ENCODE measurements at places on chromosomes 13 and 19.

DNA sequence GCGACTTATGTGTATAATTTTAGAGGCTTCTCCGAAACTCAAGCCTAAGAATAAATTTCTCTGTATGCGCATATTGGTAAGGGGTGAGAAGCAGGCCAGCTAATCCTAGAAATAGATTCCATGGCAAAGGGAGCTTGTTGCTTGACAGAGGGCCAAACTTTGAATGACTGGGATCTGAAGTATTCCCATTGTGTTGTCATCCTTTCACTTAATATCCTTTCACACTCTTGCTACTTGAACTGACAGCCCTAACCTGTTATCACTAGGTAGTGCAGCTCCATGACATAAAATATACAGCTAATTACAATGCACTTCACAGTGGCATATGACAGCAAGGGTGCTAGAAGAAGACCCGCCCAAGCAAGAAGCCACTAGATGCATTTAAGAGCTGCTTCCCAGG lies 309.8 kb downstream of the OXGR1 start:
- DNase-seq: no peak

DNA sequence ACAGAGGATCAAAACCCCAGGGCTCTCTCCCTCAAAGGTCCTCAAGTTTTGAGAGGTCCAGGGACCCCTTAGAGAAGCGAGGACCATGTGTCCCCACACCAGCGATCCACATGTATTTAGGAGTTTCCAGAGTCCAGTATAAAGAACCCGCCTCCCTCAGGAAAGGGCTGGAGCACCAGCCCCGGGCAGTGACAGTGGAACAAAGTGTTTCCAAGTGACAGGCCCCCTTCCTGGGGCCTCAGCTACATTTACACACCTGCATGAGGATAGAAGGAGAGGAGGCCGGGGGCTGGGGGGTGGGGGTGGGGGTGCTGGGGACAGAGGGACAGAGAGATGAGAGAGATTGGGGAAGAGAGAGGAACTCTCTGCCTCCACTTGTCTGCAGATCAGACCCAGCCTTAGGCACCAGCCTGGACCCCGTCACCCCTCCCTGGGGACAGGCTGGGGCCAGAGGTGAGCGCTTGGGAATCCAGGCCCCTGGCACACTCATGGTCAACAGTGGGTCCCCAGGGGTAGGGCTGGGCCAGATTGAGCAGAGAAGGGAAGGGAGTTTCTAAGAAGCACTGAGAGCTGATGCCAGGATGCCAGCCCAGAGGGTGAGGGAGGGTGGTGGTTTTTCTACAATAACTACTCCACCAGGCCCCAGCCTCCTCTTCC lies 802 bp downstream of the BCAM start:
- no peak for DNase-seq

DNA sequence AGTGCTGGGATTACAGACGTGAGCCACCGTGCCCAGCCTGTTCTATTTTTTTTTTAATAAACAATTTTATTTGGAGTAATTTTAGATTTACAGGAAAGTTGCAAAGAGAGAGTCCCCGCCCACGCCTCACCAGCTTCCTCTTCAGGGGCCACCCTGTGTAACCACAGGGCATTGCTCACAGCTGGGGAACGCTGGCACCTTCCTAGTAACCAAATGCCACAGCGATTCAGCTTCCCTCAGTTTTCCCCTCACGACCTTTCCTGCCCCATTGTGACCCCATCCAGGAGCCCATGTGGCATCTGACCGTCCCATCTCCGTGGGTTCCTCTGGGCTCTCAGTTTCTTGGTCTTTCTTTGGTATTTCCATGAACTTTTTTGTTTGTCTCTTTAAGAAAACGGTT lies 83.9 kb downstream of the GNG7 start:
- peak; percentile 67 for DNase-seq

DNA sequence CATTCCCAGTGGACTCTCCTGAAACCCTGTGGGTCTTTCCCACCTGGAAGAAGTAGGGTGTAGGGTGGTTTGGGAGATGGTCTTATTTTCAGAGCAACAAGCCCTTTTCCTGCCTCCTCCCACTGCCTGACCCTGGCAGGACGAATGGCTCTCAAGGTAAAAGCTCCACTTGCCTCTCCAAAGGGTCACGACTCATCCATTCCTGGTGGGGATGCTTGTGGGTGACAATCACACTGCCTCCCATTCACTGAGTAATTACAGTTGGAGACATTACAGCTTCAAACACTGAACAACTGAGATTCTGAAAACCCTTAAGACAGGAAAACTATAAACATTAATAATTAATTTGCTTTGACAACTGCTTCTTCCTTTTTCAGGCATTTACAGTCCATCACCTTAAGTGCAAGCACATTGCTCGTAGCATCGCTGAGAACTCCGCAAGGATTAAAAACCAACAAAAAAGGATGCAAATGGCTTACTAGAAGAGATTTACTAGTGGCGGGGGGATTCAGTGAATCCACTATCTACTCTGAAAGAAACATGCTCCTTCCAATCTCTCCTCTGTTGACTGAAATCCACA lies 199.6 kb upstream of the IRS2 start:
- no peak for DNase-seq

DNA sequence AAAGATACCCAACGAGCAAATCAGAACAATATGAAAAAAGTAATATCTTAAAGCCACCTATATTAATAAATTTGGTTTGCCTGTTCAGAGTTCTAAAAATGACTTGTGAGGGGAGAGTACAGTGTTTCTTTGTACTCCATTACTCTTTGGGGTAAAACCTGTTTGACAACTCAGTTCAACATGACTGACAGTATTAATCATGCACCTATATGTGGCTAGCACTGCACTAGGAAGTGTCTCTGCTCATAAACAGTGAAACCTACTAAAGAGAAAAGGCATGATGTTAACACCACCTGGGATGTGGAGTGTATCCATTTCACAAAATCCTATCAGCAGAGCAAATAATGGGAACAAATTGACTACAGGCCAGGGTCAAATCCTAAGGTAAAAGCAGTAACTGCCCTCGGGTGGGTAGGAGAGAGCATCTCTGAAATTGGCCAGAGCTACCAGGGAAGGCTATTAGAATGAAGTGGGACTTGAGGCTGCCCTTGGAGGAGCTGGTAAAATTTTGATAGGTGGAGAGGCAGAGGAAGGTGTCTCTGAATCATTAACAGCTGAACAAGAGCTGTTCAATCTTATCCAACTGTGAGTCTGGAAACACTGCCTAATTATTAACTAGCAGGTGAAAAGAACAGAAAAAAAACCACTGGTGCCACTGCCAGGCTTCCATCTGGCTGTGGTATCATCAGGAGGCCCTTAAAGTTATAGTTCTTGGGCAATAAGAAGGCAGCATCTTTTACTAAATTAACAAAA lies 365.1 kb downstream of the DNAJC15 start:
- DNase-seq: no peak

DNA sequence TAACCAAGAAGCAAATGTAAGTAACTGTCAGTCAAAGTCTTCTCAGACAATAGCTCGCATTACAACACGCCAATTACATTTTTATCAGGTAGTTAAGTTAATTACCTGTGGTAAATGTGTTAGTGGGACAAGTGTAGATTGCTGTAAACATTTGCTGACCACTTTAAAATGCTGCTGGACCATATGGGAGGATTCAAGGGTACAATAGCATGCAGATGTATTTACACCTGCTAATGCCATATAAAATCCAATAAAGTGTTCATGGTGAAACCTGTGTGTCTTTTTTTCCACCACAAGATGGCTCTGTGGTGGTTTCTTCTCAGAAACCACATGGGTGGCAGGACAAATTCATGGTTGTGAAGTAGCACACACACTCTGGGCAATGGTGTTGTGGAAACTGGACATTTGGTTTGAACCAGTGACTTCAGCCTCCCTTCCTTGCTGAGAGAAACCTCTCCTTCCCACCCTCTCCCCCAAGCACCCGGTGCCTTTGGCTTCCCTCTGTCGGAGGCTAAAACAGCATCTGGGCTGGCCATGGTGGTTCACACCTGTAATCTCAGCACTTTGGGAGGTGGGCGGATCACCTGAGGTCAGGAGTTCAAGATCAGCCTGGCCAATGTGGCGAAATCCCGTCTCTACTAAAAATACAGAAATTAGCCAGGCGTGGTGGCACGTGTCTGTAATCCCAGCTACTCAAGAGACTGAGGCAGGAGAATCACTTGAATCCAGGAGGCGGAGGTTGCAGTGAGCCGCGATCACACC lies 18.1 kb upstream of the GTF3A start:
- DNase-seq: peak; percentile 10

GRCh38 chr19:16365300-16365996 lies 40.8 kb downstream of the KLF2 start:
- no peak for DNase-seq

DNA sequence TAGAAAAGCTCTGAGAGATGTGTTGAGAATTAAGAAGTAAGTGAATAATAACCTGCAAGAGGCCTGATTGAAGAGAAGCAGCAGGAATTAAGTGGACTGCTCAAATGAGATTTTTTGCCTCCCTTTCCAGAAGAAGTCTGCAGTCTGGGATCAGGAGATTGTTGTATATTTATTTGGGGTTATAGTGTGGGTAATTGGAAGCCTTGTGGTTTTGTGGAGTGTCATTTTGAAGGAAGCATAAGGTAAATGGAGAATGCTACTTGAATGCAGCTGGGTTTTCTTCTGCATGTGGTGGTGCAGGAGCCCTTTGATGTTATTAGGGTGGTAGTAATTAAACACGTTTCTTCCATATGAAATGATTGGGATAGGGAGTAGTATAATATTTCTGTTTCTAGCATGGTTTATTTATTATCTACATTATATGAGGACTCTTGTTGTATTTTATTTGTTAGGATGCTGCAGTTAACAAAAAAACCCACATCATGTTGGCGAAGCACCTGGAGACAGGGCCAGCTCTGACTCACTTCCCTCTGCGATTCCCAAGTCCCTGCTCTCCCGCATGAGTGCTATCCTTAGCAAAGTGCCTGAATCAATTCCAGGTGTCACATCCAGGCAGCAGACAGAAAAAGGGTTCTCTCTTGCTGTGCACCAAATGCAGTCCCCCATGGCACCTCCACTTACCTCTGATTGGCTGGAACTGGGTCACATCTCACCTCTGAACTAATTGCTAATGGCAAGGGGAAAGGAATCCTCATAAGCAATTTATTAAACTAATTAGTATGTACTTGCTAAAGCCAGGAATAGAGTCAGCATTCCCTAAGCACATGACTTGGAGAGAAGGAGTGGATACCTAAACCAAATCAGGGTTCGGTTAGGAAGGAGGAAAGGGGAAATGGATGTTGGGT lies 54.8 kb downstream of the DGKH start:
- no peak for DNase-seq

DNA sequence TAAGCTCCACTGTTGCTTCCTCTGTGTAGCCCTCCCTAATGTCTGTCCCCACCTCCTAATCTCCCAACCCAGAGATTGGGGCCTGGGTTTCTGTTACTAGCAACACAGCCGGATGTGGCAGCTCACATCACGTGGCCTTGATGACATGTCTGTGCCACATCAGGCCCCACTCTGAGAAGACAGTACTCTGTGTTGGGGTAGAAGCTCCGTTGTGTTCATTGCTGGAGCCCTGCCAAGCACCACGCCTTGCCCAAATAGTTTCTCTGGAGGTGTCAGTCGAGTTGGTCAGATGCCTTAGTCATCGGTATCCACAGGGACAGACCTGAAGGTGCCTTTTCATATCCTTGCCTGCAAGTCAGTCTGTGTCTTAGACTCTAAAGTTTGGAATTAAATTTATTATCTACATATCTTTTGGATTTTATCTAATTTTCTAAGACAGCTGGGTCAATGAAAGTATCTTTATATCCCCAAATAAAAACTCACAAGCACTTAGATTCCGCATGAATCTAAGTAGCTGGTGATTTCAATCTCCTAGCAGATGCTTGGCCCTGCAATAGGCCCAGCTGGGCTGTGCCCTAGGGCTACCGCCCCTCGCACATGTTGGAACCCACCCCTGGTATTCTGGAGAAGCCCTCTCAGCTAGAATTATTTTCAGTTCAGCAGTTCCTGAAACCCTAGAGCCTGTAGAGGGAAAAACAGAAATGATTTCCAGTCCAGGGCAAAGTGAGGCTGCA lies 204.0 kb upstream of the TSHZ3 start:
- DNase-seq: no peak

- DNase-seq: no peak
Measured at GRCh38 chr13:88925954-88926353, 1254.8 kb downstream of the SLITRK5 start.

GRCh38 chr13:101026736-101027398 lies 352.3 kb upstream of the TMTC4 start:
- DNase-seq: no peak

- no peak for DNase-seq
Measured at GRCh38 chr13:36875431-36875830, 44.6 kb downstream of the SMAD9 start.

GRCh38 chr13:66424422-66424821 lies 805.7 kb downstream of the PCDH9 start:
- no peak for DNase-seq

GRCh38 chr19:7779631-7780486 lies 16.8 kb downstream of the CLEC4M start:
- no peak for DNase-seq

- DNase-seq: no peak
Measured at GRCh38 chr19:11236324-11237301, 2.8 kb upstream of the ANGPTL8 start.

DNA sequence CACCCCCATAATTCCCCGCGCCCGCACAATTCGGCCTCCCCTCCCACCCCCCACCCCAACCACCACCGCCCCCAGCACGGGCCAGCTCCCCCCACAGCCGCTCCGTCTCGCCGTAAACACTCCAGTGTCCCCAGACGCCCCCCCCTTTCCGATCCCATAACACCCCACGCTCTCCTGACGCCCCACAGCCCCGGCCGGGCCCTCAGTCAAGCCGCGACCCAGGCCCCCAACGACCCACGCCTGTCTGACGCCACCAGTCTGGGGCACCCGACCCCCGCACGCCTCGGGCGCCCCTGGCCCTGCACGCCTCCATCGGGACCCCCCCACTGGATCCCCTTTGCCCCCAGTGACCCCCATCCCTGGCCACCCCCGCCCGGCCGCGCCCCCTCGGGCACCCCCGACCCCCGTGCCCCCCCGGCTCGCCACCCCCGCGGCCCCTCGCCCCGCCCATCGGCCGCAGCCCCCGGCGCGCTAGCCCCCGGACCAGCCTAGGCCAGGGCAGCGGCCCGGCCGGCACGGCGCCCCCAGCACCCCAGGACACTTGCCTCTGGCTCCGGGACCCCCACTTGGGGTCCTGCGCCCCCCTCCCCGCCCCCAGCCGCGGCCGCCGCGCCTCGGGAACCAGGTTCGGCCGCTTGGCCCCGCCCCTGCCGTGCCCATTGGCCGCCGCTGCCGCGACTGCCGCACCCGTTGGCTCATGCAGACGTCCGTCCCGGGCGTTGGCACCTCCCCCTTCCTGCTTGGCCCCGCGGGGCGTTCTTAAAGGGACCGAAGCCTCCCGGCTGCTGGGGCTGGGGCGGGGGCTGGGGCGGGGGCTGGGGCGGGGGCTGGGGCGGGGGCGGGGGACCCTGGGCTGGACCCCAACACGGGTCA lies at the start of gene FKBP8:
FKBP8 (minus strand) TSS at position 633 of the 873 bp plus-strand sequence. CDS start 1,603 bp downstream, outside the sequence.
- peak; percentile 92 for DNase-seq

DNA sequence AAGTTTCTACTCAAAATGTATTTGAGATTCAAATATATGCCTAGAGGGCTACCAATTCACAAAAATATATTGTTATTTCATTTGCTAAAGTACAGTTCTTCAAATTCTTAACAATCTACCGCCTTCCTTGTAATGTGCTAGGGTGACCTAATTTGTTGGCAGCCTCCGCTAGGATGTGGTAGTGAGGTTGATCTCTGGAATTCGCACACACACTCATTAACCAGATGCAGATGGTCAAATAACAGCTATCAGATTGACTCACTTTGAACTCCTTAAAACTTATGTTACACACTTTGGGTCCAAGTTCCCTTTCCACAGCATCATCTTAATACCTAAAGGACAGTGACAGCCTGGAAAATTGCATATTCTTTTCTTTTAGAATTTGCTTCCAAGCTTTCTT lies 367.3 kb downstream of the DCT start:
- DNase-seq: no peak

GRCh38 chr13:73365681-73366080 lies 306.9 kb downstream of the KLF5 start:
- no peak for DNase-seq
